ENCODE measurements at places on chromosomes 5 and 9.

DNA sequence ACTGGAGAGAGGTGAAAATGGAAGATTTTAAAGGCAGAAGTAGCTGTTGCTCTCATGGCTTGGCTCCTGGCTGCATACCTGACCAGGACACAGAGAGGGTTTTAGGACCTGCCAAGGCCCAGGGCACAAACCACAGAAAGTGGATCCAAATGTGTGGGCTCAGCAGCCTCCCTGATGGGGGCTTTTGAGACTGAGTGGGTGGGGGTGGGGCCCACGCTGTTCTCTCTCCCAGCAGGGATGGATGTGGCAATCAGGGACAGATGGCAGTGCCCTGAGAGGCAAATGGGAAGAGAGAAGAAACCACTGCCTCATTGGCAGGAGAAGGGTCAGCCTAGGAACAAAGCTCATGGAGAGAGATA is 34.9 kb upstream of the TIFAB start:
- DNase-seq: no peak

DNA sequence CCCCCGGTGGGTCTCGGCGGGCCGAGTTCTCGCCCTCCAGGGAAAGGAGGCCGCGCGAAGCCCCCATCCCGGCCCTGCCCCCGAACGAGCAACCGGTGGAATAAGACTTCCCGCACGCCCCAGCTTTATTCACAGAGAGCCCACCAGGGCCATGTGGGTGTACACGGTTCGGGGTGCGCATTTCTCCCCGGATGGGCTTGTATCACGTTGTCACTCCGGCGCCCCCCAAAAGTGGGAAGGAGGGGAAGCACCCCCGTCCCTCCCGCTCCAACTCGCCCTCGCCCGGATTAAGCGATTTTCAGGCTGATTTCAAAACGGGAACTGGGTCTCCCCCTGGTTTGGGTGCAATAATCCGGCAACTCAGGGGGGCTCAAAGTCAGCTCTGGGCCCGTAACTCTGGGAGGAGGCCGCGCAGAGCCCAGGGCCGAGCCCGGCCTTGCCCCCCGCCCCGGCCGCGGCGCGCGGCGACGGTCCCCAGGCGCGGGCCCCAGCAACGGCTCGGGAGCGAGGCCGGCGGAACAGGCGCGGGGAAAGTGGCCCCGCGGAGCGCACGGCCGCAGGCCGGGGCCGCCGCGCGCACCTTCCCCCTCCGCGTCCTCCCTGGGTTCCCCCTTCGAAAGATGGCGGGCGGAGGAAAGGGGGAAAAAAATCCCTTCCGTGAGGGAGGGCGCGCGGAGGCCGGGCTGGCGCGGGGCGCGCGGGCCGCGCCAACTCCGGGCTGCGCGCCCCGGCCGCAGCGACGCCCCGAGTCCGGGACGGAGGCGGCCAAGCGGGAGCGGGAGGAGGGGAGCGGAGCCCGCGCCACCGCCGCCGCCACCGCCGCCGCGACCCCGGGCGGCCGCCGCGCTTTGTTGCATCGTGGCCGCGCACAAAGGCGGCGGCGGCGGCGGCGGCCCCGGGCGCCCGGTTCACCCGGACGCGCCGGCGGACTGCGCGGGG is 644 bp downstream of the BRD3 start:
- DNase-seq: no peak

- no peak for DNase-seq
Observed at GRCh38 chr5:142871363-142872193, 101.4 kb downstream of the ARHGAP26 start.

GRCh38 chr5:35032356-35032755 is 15.4 kb downstream of the AGXT2 start:
- DNase-seq: no peak

GRCh38 chr5:1820926-1821325 is 19.7 kb downstream of the NDUFS6 start:
- DNase-seq: no peak

Data from WERI-Rb-1 (cell line).